H1 (cell line): ENCODE measurements at places on chromosomes 6 and 20. TPM values are rescaled to one million over a fixed set of nuclear protein-coding genes. Genes with fewer than 3 reads are reported as not detected.

SIRPG gene
- not detected in 2 replicates for total RNA-seq

HBS1L gene
- 96.2 and 97.1 TPM in 2 replicates for total RNA-seq

RSPO3 gene
- not detected in 2 replicates for total RNA-seq

SLC24A3 gene
- total RNA-seq: 6.2 and 6.3 TPM in 2 replicates

DNA sequence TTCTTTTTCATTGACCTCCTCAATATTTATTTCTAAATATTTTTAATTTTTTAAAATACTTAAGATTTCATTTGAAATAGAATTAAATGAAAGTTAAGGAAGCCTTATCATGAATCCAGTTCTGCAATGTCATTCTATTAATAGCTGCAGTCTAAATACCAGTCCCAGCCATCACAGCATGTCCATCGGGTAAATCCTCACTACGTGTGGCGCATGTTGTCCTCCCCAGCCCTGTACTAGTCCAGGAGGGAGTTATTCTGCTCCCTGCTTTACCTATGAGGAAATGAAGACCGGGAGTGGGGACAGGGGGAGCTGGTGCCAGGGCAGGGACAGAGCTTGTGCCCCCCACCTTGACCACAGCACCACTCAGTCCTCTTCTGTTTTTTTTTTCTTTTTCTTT, 125.1 kb upstream of the QKI start:
- DNase-seq: no peak

DNA sequence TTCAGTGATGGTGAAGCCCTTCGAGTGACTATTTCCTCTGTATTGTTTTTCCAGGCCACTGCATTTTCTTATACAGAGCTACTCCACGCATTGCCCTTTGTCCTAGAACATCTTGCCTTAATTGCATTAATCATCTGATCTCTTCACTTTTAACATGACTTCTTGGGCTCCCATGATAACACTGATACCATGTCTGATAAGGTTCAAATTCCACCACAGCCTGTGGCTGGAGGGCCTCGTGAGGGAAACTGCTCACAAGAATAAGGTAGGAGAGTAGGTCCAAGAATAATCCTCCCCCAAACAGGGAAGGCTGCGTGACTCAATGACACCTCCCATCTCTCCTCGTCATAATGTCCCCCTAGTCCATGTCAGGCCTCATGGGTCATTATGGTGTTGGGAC, 165.5 kb upstream of the ECI2 start:
- DNase-seq: no peak

- DNase-seq: no peak
Measured at GRCh38 chr6:122758927-122759334, 20.6 kb upstream of the FABP7 start.
